ENCODE measurements at places on chromosomes 3 and 15. TPM values are rescaled to one million over a fixed set of nuclear protein-coding genes. Genes with fewer than 3 reads are reported as not detected.

DNA sequence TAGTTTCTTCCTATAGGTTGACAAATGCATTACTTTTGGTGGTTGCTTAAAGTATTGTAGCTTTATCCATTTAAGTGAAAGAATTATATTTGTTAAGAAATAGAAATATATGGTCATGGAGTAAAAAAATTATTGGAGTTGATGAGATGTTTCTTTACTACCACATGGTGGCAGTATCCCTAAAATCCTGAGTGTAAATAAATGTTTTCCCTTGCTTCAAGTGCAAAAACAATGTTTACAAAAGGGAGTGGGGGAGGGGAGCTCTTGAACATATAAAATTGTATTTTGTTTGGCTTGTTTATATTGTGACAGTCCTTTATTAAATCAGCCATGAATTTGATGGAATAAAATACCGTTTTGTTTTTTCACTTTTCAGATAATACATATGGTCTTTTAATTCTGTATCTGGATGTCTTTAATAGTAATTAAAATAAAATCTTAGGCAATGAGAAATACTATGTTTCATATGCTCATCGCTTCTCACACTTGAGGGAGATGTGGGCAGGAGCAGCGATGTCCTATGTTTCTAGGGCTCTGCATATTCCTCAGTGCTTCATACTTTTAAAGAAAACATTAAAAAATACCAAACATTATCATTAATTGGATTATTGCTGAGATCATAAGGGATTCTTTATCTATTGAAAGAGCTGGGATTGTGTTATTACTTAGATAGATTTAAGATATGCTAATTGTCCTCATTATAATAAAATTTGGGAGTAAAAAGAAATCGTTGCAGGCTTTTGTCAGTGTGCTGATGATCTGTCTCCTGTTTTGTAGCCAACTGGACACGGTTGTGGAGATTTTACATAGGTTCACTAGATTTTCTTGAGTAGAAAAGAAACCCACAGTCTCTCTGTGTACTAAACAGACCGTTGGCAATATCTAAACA is 349.7 kb downstream of the TUSC7 start:
- no peaks in the 10 kb centered on the region for H3K4me1 ChIP-seq
- H3K4me3 ChIP-seq: no peak overlapping the region
- no peak overlapping the region for H3K27ac ChIP-seq
- no peak for DNase-seq
- no peaks in the 10 kb centered on the region for H3K36me3 ChIP-seq

P2RY13 gene
- total RNA-seq: not detected

DNA sequence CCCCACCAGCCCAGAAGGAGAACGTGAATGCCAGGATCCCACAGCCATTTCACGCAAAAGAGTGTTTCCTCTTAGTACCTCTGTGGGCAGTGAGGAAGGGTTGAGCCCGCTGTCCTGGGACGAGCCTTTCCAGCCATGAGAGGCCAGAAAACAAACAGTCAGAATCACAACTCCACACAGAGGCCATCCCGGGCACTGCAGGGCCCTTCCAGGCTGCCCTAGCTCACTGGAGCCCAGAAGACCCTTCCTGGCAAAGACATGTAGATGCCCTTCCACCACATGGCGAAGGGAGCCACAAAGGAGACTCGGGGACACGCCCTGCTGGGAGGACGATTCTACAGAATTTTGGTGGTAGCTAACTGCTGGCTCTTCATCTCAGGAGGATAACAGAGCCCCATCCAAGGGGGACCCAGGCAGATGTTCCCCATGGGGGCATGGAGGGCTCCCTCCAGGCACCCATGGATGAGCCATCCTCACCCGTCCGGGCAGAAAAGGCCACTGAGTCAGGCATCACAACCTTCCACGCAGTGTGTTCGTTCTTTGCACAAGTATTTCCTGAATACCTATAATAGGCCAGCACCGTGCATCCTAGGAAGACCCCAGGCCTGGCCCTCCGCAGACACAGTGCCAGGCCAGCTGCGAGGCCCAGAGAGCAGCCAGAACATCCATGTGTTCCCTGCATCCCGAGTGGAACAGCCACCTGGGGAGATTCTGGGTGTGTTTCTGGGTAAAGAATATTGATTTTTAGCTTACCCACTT is 47.2 kb downstream of the SLC12A8 start:
- H3K4me3 ChIP-seq: no peak overlapping the region
- peaks cover 20% of the 10 kb centered on the region for H3K4me1 ChIP-seq
- no peak overlapping the region for H3K27ac ChIP-seq

GRCh38 chr3:15498431-15499214 is 22.9 kb downstream of the COLQ start:
- H3K36me3 ChIP-seq: no peaks in the 10 kb centered on the region
- no peaks in the 10 kb centered on the region for H3K4me1 ChIP-seq
- no peaks in the 10 kb centered on the region for H3K27me3 ChIP-seq
- no peak overlapping the region for H3K27ac ChIP-seq
- no peak for DNase-seq
- no peak overlapping the region for H3K4me3 ChIP-seq

DNA sequence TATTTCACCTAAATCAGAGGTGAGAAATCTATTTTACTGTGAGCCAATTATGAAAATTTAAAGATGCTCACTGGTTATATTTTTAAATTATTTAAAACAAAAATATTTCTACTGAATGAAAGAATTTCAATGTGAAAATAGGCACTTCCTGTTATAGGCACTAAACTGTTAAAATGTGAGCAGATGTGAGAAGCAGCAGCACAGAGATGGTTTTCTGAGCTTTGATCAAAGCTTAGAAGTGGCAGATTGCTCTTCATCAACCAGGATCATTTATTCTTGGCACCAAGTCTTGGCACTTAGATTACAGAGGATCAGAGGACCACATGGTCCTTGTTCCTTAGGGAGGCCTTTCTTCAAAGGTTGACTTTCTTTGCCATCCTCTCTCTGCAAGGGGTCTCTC is 18.0 kb upstream of the TSC22D2 start:
- no peaks in the 10 kb centered on the region for H3K36me3 ChIP-seq
- H3K4me1 ChIP-seq: peaks cover 16% of the 10 kb centered on the region
- H3K27ac ChIP-seq: no peak overlapping the region
- DNase-seq: no peak

TRIM42 gene
- total RNA-seq: not detected

- no peak overlapping the region for H3K4me3 ChIP-seq
- H3K4me1 ChIP-seq: peaks cover 3% of the 10 kb centered on the region
- H3K27ac ChIP-seq: no peak overlapping the region
Observed at GRCh38 chr3:47291158-47291753, 8.5 kb downstream of the KLHL18 start.

- no peaks in the 10 kb centered on the region for H3K36me3 ChIP-seq
- no peak overlapping the region for H3K4me3 ChIP-seq
- H3K27ac ChIP-seq: no peak overlapping the region
- H3K4me1 ChIP-seq: peaks cover 4% of the 10 kb centered on the region
- no peak for DNase-seq
Observed at GRCh38 chr15:85499371-85499887, 119.0 kb downstream of the AKAP13 start.

DNA sequence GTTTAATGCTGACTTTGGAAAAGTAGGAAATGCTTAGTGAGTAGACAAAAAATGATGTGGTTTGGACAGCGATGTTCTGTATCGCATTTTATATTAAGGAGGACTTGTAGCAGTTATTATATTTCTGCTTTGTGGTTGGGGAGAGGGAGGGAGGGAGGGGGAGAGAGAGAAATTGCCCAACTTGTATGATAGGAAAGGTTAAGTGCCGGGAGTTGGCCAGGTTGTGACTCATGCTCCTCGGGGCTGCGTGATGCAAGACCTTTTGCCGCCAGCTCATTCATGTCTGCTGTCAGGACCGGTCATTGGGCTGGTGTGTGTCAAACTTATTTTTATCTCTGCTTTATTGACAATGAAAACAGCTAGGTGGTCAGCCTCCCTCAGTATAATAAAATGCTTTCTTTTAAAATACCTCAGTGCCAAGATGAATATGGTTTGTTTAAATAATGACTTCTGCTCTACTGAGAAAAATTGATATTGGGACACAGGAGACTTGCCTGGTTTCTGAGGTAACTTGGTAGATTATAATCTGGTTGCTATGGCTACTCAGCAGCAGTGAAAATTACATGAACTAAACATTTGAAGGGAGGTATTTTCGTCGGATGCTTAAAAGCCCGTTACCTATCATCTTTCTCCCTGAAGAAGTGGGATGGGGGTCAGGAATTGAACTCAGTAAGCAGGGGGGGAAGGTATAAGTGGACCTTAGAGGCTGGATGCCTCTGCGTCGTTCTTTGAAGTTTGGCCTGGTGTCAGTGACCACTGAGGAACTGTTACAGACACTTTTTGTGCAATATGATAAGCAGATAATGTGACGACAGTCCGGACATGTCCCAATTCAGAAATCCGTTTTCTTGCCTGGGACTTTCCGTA is 90.7 kb downstream of the FNDC3B start:
- DNase-seq: peak; percentile 87
- H3K4me3 ChIP-seq: peak overlapping the region; percentile 26
- H3K27ac ChIP-seq: peak overlapping the region; percentile 99
- H3K4me1 ChIP-seq: peaks cover 65% of the 10 kb centered on the region

MYH15 gene
- 0.36 TPM for total RNA-seq

ROPN1 gene
- total RNA-seq: not detected

- no peaks in the 10 kb centered on the region for H3K4me1 ChIP-seq
- no peak overlapping the region for H3K4me3 ChIP-seq
- no peak overlapping the region for H3K27ac ChIP-seq
- no peaks in the 10 kb centered on the region for H3K36me3 ChIP-seq
Observed at GRCh38 chr3:124654470-124654845, 75.8 kb upstream of the UMPS start.

DNA sequence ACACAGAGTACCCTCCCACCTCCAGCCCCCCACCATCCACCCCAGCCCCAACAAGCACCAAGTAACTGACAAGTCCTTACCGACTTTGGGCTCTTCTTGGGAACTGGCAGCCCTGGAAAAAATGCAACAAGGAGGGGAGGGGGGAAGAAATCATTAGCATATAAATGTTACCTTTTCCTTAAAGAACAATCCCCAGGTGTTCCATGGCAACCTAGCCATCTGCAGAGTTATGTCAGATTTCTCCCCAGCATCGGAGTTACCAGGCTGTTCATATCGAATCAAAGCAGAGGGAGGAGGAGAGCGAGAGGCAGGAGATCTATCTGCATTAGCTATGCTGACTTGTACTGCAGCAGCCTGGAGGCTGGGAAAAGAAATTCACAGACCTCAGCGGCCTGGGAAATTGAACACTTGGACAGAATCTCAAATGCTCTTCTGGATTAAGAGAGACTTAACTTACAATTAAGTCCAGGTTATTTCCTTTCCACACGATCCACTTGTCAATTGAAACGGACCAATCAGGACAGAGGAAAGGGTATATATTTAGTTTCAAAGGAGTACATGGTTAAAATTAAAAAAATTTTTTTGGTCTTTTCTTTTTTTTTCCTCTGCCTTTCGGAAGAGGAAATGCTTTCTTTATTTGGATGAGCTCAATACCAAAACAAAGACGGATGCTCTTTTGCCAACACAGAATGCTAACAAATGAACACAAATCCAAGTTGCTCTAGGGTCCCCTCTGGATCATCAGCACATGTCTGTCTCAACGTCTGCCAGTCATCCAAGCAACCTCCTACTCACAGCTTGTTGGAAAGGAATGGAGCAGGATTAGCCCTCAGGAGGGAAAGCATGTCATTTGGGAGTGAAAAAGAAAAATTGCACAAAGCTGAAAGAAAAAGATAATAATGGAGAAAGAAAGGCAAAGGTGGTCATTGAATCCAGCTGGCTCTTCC is 637.1 kb downstream of the MAGI1 start:
- H3K27me3 ChIP-seq: no peaks in the 10 kb centered on the region
- no peak overlapping the region for H3K27ac ChIP-seq
- peaks cover 12% of the 10 kb centered on the region for H3K4me1 ChIP-seq
- H3K4me3 ChIP-seq: no peak overlapping the region
- H3K36me3 ChIP-seq: no peaks in the 10 kb centered on the region

AMT gene
- 1.1 TPM for total RNA-seq

DNA sequence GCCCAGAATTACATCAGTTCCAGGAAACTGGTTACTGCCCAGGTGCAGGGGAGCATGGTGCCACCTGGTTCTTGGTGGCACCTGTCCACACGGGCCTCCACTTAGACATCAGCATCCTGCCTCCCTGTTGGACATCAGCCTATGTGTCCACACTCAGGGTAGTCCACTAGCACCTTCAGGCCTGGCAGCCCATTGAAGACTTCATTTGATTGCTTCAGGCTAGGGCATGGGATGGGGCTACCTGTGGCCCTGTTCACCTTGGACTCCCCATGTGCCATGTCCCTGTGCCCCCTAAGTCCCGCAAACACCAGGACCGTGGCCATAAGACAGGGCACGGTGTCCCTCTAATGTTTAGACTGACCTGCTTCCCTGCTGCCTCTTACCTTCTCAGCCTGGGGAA is 30.9 kb downstream of the CYP8B1 start:
- peak; percentile 17 for DNase-seq
- H3K36me3 ChIP-seq: no peaks in the 10 kb centered on the region
- H3K27ac ChIP-seq: no peak overlapping the region
- H3K4me3 ChIP-seq: no peak overlapping the region
- no peaks in the 10 kb centered on the region for H3K4me1 ChIP-seq

DNA sequence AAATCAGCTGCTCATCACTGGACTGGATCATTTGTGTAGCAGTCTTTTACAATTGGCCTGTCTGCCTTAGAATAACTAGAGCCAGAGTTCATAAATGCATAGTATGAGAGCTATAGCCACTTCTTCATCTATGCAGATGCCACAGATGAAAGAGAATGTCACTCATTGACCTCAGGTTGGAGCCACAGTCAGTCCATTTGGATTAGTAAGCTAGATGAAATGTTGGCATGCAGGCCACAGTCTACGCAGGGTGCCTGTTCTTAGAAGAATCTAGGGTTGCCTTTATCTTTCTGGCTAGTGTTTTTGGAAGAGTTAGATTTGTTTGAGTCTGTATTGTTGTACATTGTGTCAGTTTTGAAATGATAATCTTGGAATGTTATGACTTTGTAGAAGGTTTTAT is 25.4 kb upstream of the EDEM1 start:
- H3K36me3 ChIP-seq: no peaks in the 10 kb centered on the region
- peak; percentile 82 for DNase-seq
- peaks cover 32% of the 10 kb centered on the region for H3K4me1 ChIP-seq
- peak overlapping the region; percentile 58 for H3K27ac ChIP-seq

- no peak overlapping the region for H3K27ac ChIP-seq
- no peaks in the 10 kb centered on the region for H3K4me1 ChIP-seq
- no peak overlapping the region for H3K4me3 ChIP-seq
- DNase-seq: peak; percentile 19
Observed at GRCh38 chr3:169955406-169955805, 11.2 kb upstream of the SEC62 start.

- H3K27me3 ChIP-seq: no peaks in the 10 kb centered on the region
- no peak overlapping the region for H3K4me3 ChIP-seq
- no peak overlapping the region for H3K27ac ChIP-seq
- peak; percentile 99 for DNase-seq
- no peaks in the 10 kb centered on the region for H3K4me1 ChIP-seq
Observed at GRCh38 chr3:128416578-128417211, 50.0 kb downstream of the DNAJB8 start.

- no peaks in the 10 kb centered on the region for H3K27me3 ChIP-seq
- H3K4me1 ChIP-seq: no peaks in the 10 kb centered on the region
Observed at GRCh38 chr15:60568914-60569391, 90.0 kb upstream of the ICE2 start.

- H3K27me3 ChIP-seq: no peaks in the 10 kb centered on the region
- peak overlapping the region; percentile 67 for H3K27ac ChIP-seq
- H3K4me1 ChIP-seq: peaks cover 43% of the 10 kb centered on the region
- DNase-seq: peak; percentile 73
Observed at GRCh38 chr15:63380151-63380807, 1.4 kb downstream of the CA12 start.

GRCh38 chr3:175312791-175313190 is 453.7 kb downstream of the NAALADL2 start:
- H3K4me3 ChIP-seq: no peak overlapping the region
- no peak for DNase-seq
- H3K27ac ChIP-seq: no peak overlapping the region
- H3K4me1 ChIP-seq: no peaks in the 10 kb centered on the region
